ENCODE measurements at places on chromosomes 7 and 10.

DNA sequence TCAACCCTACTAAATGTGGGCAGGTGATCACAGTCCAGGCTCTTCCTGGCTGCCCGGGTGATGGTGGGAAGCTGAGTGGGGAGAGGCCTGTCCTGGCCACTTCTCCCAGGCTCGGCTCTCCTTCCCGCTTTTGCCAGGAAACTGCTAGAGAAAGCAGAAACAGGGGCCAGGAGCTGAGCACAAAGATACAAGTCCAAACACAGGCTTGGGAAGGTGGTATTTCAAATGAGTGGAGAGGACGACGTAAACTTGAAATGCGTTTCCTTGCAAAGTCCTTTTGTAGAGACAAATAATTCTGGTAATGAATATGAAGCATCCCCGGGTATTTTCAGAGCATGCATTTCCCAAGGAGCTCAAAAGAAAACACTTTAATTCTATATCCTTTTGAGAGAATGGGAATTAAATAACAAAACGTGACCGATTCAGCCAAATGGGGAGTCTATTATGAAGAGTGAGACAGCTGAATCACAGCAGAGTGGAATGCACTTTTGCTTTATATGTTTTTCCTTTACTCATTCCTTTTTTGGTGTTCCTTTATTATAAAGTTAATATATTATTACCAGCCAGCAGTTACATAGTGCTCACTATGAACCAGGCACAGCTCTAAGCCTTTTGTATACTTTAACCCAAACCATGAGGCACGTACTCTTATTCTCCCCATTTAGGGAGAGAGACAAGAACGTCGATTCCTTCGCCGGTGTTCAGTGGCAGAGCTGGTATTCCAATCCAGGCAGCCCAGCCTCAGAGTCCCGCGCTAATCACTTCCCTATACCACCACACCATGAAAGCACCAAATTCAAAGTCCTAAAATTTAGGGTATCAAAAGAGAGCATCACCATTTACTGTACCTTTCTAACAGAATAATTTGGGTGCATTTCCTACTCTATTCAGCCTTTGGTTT is 218.2 kb upstream of the KLF14 start:
- no peak for DNase-seq

DNA sequence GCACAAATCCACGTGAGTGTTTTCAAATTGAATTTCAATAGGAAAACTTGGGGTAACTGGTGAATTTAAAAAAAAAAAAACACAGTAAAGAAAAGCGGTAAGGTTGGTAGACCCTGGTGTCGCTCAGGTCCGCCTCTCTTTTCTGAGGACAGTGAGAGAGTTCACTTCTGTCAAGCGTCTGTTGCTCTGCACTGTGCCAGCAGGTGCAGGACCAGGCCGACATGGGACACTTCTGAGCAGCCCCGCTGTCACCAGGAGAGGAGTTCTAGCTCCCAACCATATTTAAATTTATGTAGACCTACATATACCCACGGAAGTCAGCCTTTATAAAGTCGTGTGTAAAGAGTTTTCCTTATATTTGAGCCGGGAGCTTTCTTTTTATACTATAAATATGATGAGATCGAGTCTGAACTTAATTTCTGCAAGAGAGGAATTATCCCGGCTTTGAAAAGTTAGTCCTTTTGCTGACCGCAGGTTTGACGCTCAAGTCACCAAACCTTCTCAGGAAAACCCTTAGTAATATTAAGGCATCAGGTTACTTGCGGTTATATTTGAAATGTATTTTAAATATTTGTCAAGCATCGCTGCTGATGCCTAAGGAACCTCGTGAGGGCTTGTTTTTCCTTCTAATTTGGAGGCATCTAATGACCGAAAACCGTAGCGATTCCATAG is 531 bp downstream of the IKZF1 start:
- no peak for DNase-seq

GRCh38 chr7:45700556-45700955 is 126.4 kb downstream of the ADCY1 start:
- no peak for DNase-seq

DNA sequence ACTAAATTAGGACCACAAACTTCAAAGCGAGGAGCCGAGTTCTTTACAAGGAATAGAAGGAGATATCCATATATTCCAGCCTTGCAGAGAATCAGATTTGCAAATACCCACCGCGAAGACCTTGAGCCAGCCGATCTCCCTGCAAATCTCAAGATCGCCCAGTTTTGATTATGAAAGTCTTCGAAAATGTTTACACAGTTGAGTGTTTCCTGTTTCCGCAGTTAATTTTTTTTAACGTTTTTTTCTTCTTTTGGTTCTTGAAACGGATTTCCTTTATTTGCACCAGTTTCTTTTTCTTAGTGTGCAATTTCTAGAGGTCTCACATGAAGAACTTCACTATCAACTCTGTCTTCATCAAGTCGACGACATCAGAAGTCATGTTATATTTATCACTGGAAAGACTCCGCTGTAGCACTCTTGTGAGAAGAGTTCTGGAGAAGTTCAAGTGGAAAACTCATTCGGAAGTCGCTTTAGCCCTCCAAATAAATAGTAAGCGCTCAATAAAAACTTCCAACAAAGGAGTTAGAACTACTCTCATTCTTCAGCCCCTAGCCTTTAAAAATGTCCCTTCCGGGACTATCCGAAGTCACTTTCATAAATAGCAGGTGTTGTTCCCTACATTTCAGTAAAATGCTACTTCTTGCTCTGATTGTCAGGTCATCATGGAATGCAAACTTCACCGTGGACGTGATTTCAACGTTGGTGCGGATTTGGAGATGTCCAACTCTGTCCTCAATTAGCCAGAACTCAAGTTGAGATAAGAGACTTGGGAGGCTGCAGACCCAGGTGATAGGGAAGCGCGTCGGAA is 11.9 kb upstream of the SPAG6 start:
- no peak for DNase-seq

- DNase-seq, result no peak
Observed at GRCh38 chr10:62788861-62789467, 15.6 kb upstream of the ADO start.

- DNase-seq, result no peak
Observed at GRCh38 chr7:15851201-15851600, 164.7 kb upstream of the MEOX2 start.

GRCh38 chr10:114278884-114279191 is 39.8 kb downstream of the VWA2 start:
- no peak for DNase-seq

DNA sequence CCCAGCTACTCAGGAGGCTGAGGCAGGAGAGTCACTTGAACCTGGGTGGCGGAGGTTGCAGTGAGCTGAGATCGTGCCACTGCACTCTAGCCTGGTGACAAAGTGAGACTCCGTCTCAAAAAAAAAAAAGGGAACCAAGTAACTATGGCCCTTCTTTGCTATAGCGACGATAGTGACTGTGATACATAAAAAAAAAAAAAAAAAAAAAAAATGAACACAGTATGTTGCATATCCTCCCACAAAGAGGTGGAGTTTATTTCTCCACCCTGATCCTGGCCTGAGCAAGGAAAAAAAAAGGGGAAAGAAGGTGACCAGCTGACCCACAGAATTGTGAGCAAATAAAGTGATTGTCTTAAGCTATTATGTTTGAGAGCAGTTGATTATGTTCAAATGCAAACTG is 42.3 kb upstream of the STEAP1B start:
- DNase-seq, result no peak

DNA sequence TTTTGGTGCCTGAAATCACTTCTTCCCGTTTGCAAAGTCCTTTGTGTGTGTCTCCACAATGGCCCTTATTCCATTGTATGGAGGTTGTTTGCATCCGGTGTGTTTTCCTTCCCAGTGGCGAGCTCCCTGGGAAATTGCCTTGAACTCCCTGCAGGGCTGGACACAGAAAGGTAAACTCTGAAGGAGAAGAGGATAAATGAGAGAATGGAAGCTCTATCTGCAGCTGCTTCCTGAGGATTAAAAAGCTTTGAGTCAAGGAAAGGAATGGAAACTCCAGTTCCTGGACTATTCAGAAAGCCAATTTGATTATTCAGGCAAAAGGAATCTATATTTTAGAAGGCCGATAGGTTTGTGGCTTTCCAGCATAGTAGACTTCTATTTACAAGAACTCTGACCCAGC is 4.4 kb upstream of the GRK5 start:
- no peak for DNase-seq

GRCh38 chr7:25348104-25348503 is 119.8 kb upstream of the NPVF start:
- no peak for DNase-seq

DNA sequence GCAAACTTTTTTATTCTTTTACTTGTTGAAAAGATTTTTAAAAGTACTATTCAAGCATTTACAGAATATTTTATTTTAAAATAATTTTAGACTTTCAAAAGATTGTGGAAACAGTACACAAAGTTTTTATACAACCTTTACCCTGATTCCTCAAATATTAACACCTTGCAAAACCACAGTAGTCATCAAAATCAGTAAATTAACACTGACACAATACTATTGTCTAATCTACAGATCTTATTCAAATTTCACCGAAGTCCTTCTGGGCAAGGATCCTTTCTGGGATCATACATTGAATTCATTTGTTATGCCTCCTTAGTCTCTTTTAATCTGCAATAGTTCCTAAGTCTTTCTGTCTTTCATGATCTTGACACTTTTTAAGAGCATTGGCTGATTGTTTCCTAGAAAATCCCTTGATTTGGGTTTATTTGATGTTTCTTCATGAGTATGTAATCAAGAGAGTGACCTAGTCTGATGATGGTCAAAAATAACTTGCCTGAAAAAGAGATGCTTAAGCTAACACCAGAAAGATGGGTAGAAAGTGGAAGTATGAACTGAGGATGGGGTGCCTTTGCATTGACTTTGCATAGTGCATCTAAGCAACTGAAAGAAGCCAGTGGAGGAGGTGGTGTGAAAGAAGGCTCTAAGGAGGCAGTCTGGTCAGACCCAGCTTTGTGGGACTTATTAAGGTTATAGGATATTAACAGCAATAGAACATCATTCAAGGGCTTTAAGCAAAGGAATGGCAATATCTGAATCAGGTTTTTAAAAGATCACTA is 9.7 kb downstream of the STAMBPL1 start:
- no peak for DNase-seq

DNA sequence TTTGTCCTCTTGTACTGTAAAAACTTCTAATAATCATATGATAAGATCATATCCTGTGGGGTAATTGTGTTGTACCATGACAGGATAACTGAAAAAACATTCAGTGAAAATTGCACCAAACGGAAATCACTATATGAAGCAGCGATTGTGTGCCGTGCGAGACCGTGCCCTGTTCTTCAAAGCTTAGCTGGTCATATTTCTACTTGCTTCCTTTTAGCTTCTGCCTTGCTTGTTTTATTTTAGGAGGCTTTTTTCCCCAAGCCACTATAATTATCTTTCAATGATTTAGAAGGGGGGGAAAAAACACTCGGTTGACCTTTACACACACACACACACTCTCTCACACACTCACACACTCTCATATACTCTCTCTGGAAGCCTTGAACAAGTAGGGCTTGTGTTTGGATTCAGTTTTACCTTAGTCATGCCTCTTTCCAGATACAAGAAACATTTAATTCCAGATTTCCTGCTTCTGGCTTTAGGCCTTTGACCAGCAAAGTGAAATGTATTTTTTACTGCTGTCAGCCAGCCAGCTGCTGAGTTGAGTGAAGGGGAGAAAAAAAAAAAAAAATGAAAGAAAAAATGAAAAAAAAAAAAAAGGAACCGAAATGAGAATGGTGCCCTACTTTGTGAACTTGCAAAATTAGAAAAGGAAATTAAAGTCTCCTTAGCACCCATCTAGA is 181.4 kb downstream of the ARID5B start:
- DNase-seq, result no peak

DNA sequence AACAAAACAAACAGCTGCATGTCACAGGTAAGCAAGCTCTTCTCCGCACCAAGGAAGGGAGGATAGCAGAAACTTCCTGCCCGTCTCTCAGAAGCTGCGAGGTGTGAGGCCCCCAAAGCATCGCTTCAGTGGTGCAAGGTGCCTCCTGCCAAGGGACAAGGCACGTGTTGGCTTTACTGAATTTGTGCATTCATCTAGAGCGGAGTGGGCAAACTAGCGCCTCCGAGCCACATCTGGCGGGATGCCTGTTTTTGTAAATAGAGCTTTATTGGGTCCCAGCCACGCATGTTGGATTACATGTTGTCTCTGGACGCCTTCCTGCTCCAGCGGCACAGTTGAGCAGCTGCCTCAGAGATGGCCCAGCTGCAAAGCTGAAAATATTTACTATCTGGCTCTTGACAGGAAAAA is 27.7 kb downstream of the PHYH start:
- DNase-seq, result no peak

- no peak for DNase-seq
Observed at GRCh38 chr7:28957751-28958234, 337 bp downstream of the TRIL start.

- DNase-seq, result no peak
Observed at GRCh38 chr10:31073996-31074721, 42.5 kb upstream of the ZNF438 start.

- no peak for DNase-seq
Observed at GRCh38 chr7:36904802-36905201, 180.5 kb upstream of the AOAH start.

DNA sequence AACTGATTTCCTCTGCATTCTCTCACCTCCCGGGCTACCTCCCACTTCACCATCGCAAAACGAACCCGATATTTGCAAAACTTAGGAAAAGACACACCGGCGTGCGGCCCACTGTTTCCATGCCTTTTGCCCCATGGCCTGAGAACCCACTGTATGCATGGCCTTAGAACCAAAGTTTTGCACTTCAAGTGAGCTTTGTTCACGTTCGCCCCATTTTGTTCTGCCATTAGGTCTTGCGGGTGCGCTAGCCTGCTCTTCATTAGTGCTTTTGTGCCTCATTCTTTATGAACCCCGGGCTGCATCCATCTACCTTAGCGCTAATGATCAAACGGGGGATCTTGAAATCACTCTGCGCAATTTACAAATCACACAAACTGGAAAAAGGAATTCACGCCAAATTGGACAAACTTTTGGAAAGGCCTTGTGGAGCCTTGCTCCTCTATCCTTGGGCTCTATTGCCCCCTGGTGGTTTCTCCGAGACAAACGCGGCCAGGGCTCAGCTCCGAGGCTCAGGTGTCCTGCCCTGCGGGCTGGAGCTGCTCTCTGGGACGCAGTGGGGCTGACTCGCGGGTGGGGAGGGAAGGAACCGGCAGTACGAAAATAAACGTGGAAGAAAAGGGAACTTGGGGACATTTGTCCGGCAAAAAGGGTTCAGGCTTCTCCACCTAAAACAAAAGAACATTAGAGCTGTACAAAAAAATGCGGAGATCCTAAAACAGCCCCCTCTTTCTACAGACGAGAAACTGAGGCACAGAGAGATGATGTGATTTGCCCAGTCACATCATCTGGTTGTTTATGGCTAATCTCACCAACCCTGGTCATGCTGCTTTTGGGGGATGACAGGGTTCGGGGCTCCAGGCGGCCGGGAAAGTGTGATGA is 300.4 kb upstream of the NFE2L3 start:
- DNase-seq, result no peak

GRCh38 chr7:2649991-2650390 is 18.2 kb downstream of the TTYH3 start:
- DNase-seq, result no peak

All from cortex of kidney (tissue), 1 donor.